ENCODE measurements at places on chromosomes 5 and 9.

DNA sequence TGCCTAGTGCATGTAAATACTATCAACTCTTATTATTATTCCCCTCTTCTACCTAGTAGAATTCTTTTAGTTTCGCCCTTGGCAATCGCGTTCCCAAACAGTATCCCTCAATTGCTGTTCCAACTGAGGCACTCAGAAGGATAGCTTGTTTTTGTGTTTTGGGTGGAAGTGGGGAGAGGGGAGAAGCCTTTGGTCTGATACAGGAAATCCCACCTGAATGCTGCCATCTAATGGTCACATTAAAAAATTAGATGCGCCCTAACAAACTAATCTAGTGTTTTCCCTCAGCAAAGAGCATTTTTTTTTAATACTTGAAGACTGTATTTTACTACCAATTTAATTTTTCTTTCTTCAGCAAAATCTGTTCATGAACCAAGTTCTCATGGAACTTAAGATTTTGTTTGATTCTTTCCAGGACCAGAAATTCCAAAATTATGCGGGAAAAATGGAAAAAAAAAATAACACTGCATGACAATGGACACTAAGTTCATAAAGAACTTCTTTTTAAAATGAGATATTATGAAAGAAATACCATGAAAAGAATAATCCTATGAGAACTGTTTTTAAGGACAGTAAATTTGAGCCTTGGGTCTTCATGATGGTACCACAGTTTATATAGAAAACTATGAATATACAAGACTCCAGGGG, 22.2 kb upstream of the GLDC start:
- DNase-seq, result no peak

GRCh38 chr5:62731022-62731421, 152.4 kb downstream of the LRRC70 start:
- DNase-seq, result no peak

- DNase-seq, result no peak
These were observed 92.9 kb upstream of the MTAP start for GRCh38 chr9:21709464-21710058.

GRCh38 chr9:91160181-91160580, 201.5 kb downstream of the AUH start:
- no peak for DNase-seq

GRCh38 chr5:141686648-141687416, 4.8 kb upstream of the ARAP3 start:
- no peak for DNase-seq

DNA sequence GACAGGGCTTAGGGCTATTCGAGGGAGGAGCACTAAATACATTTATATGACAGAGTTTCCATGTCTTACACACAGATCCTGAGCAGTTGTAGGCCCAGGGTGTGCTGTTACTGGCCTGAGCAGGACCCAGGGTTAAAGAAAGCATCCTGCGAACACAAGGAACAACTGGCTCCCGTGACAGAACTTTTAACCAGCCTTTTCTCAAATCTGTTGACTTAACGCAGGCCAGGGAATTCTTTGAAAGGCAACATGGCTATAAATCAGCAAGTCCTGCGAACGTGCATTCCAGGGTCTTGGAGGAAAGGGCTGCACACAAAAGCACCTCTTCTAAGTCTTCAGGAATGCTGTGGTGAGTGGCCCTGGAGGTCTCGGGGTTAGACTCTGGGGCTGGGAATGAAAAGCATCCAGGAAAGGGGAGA, 45.2 kb upstream of the ANKRD55 start:
- no peak for DNase-seq

DNA sequence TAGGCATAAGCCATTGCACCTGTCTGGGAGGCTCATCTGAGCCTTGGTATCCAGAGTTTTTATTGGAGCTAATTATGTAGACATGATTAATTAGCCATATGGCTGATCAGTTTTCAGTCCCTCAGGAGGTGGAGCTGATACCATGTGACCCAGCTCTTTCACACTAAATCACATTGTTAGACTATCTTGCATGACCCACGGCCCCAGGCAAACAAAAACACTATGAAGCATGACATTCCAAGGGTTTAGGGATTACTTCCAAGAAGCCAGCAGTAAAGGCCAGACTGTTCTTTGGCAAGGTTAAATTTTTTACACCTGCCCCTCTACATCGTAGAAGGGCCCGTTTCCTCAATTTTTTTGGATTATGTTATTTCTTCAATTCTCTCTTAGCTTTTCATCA, 5.0 kb upstream of the C5orf24 start:
- no peak for DNase-seq

DNA sequence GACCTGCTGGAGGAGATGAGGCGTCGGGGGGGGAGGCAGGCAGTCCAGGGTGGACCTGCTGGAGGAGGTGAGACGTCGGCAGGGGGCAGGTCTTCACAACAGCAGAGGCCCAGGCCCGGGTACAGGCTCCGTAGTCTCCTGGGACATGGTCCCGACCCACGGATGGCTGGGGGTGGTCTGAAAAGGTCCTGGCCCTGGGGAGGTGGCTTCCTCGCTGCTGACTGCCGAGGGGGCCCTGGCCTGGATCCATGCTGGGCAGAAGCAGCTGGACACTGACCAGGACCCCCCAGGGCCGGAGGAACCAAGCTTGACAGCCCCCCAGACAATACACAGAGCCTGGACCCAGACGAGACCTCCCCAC, 8.5 kb downstream of the EGFL7 start:
- DNase-seq, result no peak

DNA sequence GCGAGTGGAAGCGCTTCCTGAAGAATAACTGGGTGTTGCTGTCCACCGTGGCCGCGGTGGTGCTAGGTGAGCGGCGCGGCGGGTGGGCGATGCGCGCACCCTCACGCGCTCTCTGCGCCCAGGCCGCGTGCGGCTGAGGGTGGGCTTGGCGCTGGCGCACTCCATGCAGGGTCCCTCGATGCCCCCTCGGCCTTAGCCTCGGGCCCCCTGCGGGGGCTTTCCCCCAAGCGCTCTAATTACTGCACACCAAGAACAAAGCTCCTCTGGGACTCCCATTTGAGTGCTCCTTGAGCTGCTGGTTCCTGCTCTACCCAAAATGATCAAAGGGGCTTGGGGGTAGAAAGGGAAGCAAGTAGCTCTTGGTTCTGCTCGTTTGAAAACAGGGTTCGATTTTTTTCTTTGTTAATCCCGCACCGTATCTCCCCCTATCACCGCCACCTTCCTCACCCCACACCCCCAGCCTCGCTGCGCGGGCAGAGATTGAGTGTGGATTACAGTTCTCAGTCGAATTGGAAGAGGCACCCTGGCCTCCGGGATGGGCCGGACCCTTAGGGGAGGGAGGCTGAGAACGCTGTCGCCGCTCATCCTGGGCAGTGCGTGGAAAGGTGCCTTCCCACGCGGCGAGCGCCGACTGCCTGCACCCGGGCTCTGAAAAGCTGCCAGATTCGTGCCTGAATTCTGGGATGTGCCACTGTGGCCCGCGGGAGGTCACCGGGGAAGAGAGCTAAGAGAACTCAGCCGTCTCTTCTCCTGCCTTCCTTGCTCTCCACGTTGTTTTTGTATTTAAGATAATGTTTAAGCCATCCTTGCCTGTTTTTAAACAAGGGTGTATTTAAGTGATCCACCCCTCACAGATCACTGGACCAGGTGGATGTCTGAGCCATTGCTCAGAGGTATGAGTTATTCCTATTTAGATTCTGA, 697 bp downstream of the SLC1A1 start:
- DNase-seq, result no peak

- no peak for DNase-seq
These were observed 443.8 kb downstream of the SPOCK1 start for GRCh38 chr5:137055271-137055872.

- DNase-seq, result no peak
These were observed 28.2 kb upstream of the HSPA9 start for GRCh38 chr5:138603249-138603920.

GRCh38 chr9:133493428-133493827, 14.5 kb upstream of the SLC2A6 start:
- no peak for DNase-seq

GRCh38 chr9:96688187-96688586, 33.1 kb upstream of the PRXL2C start:
- no peak for DNase-seq

- DNase-seq, result no peak
These were observed 123.9 kb downstream of the RAB3C start for GRCh38 chr5:58706736-58707135.

DNA sequence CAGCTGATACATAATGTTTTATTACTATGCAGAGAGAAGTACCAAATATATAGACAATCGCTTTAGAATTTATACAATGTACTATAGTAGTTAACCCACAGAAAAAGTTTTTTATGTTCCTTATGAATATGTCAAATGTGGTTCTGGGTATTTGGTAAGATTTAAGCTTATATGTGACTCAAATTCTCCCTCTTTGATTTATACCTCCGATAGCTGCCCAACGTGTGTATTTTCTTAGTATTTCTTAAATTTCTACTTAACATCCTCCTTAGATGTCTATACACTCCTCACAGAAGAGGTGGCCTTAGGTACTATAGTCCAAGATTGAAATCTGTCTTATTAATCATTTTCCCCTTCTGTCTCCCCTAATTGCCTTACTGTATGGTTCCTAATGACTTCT, 138.6 kb upstream of the TNFAIP8 start:
- DNase-seq, result no peak

DNA sequence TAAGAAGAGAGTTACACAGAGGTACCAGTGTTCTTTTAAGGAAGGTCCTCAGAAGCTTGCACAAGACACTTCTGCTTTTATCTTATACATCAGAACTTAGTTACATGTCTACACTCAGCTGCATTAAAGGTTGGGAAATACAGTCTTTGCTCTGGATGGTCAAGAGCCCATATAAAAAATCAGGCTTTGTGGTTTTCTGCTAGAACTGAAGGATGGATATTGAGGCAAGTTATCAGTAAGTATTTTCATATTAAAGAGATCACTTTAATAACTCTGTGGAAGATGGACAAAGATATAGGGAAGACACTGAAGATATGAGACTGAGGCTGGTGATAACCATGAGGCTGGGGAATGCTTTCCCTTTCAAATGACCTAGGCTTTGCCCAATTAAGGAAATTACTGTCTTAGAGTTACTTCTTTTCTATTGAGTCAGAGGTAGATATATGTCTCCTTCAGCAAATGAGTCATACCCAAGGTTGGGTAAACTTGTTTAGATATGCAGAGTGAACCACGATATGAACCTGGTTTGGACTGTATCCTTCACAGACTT, 87.0 kb upstream of the TNC start:
- DNase-seq, result no peak

- no peak for DNase-seq
These were observed 258.3 kb downstream of the CWC27 start for GRCh38 chr5:65026816-65027548.

DNA sequence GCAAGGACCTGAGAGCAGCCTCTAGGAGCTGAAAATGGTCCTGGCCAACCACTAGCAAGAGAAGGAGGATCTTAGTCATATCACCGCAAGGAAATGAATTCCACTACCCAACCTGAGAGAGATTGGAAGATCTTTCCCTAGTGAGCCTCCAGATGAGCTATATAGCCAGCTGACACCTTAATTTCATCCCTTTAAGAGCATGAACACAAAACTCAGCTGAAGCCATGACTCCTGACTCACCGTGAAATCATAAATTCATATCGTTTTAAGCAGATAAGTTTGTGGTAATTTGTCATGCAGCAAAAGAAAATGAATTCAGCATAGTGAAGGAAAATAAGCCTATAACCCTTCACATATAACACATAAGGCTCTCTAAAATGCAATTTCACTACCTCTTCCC, 23.5 kb downstream of the MAPKAP1 start:
- DNase-seq, result no peak

GRCh38 chr9:71791875-71792274, 23.6 kb upstream of the CEMIP2 start:
- no peak for DNase-seq

GRCh38 chr5:173498739-173499470, 117.5 kb downstream of the BOD1 start:
- DNase-seq, result no peak

DNA sequence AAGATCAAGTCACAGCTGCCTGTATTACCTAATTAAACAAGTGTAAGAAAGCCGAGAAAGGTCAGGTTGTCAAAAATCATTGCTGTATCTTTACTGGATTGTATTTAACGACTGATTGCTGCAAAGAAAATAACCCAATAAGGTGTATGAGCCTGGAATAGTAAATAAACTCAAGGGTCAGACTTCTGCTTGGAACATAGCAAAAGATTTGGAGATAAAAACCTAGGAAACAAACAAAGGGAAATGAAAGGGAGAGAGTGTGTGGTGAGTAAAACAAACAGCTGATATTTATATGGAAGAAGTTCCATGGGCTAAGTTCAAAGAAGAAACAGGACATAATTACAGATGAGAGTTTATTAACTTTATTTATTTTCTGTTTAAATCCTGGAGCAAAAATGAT, 354.0 kb downstream of the TLR4 start:
- DNase-seq, result no peak

DNA sequence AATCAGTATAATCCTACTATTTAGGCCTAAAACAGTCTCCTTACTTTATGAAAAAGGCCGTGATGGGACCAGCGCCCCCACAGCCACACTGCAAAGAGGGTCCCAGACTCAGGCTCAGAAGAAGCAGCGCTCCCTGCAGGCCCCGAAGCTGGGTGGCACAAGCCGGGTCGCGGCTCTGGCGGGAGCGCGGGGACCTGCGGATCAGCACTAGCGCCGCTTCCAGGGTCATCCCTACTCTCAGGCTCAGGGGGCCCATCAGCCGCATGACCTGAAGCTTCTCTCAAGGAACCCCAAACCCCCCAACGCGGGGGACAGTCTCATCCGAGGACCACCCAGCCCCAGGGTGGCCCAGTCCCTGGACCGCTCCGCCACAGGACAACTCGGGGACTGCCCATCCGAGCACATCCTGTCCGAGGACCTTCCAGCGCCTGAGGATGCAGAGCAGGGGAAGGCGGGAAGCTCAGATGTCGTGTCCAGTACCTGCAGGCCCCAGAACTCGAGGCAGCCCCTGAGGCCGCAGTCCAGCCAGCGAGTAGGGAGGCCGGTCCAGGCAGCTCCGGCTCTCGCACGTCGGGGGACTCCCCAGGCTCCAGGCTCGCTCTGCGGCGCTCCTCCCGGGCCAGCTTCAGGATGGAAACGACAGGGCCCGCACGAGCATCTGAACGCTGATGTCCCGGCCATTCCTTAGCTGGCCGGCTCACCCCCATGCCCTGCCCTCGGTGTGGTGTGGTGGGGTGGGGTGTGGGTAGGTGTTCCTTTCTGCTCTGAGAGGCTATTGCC, 32.4 kb upstream of the CDK20 start:
- no peak for DNase-seq

- DNase-seq, result no peak
These were observed 295.5 kb downstream of the YTHDC2 start for GRCh38 chr5:113808956-113809355.

GRCh38 chr9:21428235-21428634, 12.0 kb upstream of the IFNA1 start:
- DNase-seq, result no peak

DNA sequence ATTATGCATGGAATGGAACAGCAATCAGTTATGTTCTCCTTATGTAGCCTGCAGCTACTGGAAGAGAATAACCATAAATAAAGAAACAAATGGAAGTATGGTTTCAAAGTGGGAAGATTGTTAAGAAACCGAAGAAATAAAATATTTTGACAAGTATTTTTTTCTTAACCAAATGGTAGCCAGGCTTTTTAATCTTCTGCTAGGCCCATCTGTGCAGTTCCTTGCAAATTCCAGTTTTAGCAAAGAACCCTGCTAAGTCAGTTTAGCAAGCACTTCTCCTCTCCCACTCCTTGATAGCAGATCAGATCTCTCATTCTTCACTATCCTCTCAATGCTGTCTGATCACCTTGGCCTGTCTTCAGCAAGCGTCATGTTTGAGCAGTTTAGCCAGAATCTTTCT, 111.1 kb upstream of the PRDM9 start:
- DNase-seq, result no peak

Measured in cortex of kidney (tissue), 1 donor.